ENCODE measurements at places on chromosomes 1 and 21. TPM values are rescaled to one million over a fixed set of nuclear protein-coding genes. Genes with fewer than 3 reads are reported as not detected.

PCAT6 gene
- 4.2 TPM for total RNA-seq

- no peak for DNase-seq
These were observed 14.0 kb downstream of the GNAT2 start for GRCh38 chr1:109605381-109605780.

LAPTM5 gene
- total RNA-seq: not detected

DNA sequence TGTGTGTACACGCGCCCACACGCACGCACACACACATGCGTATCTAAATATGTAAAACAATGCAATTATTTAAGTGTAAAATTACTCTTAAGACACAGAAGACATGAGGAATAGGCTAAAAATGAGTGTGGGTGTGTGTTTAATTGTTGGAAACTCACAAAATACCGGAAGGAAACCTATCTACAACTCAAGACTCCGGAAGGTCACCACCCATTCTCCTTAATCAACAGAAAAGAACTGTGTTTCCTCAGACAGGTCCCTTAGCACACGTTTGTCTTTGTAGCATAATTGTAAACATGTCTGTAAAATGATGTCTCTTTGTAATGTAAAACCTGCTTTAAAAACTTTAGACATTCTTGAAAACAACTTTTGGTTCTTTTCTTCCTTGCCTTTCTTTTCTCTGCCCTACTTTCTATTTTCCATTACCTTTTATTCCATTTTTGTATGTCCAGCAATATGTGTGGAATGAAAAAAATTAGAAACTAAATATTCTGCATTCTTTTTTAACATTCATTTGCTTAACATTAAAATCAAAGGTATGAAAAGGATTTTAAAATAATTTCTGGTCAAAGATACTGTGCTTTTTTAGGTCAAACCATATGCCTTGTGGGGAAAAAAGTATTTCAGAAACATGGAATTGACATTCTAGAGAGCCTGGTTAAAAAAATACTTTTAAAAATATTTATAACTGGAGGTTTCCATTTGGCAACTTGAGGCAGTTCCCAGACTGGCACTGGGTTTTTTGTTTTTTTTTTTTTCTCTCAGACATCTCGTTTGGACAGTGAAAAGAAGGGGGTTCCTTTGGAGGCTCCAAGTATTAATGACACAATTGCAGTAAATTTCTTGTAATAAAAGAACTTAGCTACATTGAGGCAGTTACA, 46.2 kb downstream of the ATP5PF start:
- DNase-seq: no peak

DNA sequence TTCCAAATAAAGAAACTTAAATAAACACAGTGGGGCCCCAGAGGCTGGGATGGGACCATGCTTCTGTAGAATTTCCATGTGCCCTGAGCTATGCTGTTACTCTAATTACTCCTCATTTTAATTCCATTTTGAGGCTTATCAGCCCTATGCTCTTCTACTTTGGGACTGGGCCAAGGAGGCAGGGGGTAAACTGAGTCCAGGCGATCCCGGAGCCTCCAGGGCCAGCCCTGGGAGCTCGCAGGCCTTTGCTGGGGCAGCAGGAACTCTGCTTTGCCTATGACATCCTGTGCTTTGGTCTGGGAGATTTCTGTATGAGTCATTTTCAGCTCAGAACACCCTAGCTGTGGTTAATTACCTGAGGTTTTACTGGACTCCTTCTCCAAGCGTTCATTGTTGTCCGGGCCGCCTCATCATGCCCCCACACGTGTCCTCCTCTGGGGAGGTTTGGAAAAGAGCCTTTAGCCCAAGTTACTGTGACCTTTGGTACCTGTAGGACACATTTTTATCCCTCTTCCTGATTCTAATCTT, 95.7 kb downstream of the RHOU start:
- DNase-seq: no peak

GRCh38 chr1:232276651-232277050, 353.3 kb downstream of the SIPA1L2 start:
- no peak for DNase-seq

MAN1C1 gene
- total RNA-seq: 5.3 TPM

GRCh38 chr1:170536924-170537551, 5.1 kb downstream of the GORAB start:
- no peak for DNase-seq

- peak; percentile 30 for DNase-seq
These were observed 92.0 kb upstream of the PPM1J start for GRCh38 chr1:112807117-112807516.

VTCN1 gene
- 0.11 TPM for total RNA-seq

- no peak for DNase-seq
These were observed 16.5 kb upstream of the LCE2D start for GRCh38 chr1:152646656-152647055.

- DNase-seq: no peak
These were observed 40.8 kb downstream of the NID1 start for GRCh38 chr1:236023926-236024565.

- DNase-seq: no peak
These were observed 27.2 kb downstream of the ADAMTS5 start for GRCh38 chr21:26939601-26940111.

RXFP4 gene
- not detected for total RNA-seq

DNA sequence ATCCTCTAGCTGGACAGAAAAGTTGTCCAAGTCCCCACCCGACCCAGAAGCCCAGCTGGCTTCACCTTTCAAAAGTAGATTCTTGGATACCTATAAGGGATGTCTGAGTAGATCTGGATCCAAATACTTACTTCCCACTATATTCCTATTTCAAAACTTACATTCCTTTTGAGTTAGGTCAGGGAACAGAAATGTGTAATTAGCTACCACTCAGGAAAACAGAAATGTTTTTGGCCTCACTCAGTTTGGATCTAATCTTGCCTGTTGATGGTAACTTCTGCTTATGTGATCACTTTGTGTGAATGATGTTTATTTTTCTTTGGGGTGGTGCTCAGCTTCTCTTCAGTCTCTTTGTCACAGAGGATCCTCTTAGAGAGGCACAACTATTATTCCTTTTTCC, 814.4 kb upstream of the RGS18 start:
- DNase-seq: no peak

NOTCH2 gene
- 66.6 TPM for total RNA-seq

PRDM16 gene
- 2.0 TPM for total RNA-seq

DNA sequence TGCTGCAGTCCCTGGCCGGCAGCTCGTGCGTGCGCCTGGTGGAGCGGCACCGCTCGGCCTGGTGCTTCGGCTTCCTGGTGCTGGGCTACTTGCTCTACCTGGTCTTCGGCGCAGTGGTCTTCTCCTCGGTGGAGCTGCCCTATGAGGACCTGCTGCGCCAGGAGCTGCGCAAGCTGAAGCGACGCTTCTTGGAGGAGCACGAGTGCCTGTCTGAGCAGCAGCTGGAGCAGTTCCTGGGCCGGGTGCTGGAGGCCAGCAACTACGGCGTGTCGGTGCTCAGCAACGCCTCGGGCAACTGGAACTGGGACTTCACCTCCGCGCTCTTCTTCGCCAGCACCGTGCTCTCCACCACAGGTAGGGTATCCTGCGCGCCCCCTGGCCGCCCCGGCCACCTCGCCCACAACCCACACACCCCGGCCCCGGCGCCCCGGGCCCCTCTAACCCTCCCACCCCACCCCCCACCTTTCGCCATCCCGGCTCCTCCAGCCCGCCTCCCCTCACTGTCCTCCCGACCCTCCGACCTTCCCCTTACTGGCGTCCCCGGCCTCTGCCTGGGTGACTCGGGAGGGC, 352 bp downstream of the KCNK1 start:
- DNase-seq: peak; percentile 55

DNA sequence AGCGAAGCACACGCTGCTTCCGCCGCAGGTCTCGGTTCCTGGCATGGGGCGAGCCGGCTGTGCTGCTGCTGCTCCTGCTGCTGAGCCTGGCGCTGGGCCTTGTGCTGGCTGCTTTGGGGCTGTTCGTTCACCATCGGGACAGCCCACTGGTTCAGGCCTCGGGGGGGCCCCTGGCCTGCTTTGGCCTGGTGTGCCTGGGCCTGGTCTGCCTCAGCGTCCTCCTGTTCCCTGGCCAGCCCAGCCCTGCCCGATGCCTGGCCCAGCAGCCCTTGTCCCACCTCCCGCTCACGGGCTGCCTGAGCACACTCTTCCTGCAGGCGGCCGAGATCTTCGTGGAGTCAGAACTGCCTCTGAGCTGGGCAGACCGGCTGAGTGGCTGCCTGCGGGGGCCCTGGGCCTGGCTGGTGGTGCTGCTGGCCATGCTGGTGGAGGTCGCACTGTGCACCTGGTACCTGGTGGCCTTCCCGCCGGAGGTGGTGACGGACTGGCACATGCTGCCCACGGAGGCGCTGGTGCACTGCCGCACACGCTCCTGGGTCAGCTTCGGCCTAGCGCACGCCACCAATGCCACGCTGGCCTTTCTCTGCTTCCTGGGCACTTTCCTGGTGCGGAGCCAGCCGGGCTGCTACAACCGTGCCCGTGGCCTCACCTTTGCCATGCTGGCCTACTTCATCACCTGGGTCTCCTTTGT, 2.6 kb downstream of the TAS1R3 start:
- DNase-seq: no peak

DNA sequence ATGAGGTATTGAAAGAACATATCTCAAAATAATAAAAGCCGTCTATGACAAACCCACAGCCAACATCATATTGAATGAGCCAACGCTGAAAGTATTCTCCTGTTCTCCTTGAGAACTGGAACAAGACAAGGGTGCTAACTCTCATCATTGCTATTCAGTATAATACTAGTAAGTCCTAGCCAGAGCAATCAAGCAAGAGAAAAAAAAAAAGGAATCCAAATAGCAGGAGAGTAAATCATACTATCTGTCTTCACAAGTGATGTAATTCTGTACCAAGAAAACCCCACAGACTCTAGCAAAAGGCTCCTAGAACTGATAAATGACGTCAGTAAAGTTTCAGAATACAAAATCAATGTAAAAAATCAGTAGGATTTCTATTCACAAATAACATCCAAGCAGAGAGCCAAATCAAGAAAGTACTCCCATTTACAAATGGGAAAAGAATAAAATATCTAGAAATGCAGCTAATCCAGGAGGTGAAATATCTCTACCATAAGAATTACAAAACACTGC, 1632.8 kb downstream of the NCAM2 start:
- DNase-seq: no peak

- DNase-seq: no peak
These were observed 15.6 kb downstream of the SLC26A9 start for GRCh38 chr1:205927676-205928075.

SAMSN1 gene
- total RNA-seq: not detected

- no peak for DNase-seq
These were observed 198.6 kb downstream of the SIPA1L2 start for GRCh38 chr1:232431326-232431725.

PRRC2C gene
- 89.9 TPM for total RNA-seq

All from neural progenitor cell (in vitro differentiated cells).